ENCODE measurements at places on chromosomes 3 and 15.
A peak's percentile ranks its signal among the peaks of the same experiment; 100 is the strongest.

GRCh38 chr3:5197470-5198312, 10.2 kb downstream of the EDEM1 start:
- peak; percentile 84 for DNase-seq

- DNase-seq, result no peak
These were observed 474.6 kb upstream of the TPRG1 start for GRCh38 chr3:188697127-188697526.

GRCh38 chr3:20652231-20652986, 466.4 kb upstream of the SGO1 start:
- no peak for DNase-seq

DNA sequence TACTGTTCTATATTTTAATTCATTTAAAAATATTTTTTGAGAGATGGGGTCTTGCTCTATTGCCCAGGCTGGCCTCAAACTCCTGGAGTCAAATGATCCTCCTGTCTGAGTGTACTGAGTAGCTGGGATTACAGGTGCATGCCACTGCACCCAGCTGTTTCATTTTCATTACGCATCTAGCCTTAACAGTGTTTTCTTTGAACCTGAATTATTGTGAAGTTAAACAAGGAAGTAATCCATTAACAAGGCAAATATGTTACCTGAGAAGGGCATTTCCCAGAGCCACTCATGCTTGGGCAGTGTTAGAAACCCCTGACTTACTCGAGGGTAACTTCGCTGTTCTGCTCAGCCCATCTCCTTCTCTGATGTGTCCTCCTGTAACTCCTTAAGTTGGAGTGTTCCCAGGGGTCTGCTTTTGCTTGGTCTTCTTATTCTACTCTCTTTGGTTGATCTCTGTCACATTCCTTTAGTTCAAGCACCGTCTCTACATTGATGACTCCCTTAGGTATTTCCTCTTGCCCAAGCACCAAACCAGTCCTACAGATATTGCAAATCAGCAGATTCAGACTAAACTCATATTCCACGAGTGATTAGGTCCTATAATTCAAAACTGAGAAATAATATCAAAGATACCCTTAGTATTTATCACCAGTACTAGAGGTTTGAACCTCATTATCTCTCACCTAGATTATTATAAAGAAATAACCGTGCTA, 107.9 kb downstream of the STAC start:
- no peak for DNase-seq

DNA sequence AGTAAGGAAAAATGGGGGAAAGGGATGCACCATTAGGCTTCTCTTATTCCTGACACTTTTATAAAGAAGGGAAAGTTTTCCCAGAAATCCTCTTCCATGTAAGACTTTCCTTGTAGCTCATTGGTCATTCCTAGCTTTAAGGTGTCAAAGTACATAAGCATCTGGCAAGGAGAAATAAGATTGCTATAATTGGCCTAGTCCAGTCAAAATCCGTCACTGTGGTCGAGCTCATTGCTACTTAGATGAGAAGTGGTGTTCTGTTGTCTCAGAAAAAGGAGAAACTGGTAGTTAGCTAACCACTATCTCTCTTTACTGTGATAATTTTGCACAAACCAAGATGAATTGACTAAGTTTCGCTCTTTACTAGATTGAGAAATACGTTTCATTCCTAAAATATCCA, 370.1 kb downstream of the CNTN4 start:
- DNase-seq, result no peak

DNA sequence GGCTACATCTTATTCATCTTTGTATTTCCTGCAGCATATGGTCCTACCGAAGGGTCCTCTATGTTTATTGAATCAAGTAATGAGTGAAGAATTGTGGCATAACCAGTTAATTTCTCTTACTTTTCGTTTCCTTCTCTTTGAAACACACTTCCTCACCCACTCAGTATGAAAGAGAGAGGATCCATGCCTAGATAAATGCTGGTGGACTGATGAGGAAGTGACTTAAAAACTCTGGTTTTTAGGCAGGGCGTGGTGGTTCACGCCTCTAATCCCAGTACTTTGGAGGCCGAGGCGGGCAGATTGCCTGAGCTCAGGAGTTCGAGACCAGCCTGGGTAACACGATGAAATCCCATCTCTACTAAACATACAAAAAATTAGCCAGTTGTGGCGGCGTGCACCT, 2.2 kb upstream of the MB21D2 start:
- no peak for DNase-seq

- no peak for DNase-seq
These were observed 19.3 kb upstream of the TGM5 start for GRCh38 chr15:43286074-43286473.

- DNase-seq, result no peak
These were observed 527.9 kb upstream of the NAALADL2 start for GRCh38 chr3:174331095-174331800.

GRCh38 chr15:27235681-27236080, 264.7 kb downstream of the GABRG3 start:
- DNase-seq, result no peak

DNA sequence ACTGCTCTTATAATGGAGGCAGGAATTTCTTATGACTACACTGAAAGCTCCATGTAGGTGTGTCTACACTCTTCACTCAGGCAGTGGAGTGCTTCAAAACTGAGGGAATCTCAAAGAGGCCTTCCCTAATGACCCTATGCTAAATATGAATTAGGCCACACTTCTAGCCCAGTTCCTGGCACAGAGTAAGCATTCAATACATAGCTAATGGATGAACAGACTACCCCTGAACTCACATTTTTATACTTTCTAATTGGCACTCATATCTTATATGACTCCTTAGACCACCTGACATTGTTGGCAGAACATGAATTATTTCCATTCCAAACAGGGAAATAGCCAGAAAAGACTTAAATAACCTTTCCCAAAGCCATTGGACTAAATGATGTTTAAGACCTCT, 3.4 kb downstream of the RARRES1 start:
- DNase-seq, result no peak

DNA sequence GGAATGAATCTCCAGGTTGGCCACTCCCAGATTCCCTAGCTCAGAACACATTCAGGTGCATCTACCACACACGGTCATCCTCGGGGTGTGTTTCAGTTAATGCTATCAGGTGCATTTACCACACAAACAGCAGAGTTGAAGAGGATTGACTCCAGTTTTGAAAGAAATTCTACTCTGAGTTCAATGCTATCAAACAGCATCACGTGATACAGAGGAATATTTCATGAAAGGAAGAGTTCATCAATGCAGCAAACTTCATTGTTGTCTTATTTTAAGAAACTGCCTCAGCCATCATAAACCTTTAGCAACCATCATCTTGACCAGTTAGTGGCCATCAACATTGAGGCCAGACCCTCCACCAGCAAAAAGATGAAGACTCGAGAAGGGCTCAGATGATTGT, 22.6 kb upstream of the LRRN1 start:
- no peak for DNase-seq

DNA sequence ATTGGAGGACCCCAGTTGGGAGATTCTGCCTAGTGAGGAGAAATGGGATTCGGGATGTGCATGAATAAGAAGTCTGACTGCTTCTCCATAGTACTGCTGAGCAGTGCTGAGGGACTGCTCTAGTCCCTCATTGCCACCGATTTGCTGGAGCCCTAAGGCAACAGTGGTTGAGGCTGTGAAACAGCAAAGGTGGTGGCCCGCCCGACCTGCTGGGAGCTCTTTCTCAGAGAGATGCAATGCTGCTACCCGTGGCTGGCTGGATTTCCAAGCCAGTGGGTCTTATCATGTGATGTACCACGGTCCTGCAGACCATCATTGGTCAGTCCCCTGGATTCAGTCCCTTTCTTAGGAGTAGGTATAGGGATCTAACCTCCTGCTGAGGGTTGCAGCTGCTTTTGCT, 42.6 kb upstream of the GCSAM start:
- no peak for DNase-seq

DNA sequence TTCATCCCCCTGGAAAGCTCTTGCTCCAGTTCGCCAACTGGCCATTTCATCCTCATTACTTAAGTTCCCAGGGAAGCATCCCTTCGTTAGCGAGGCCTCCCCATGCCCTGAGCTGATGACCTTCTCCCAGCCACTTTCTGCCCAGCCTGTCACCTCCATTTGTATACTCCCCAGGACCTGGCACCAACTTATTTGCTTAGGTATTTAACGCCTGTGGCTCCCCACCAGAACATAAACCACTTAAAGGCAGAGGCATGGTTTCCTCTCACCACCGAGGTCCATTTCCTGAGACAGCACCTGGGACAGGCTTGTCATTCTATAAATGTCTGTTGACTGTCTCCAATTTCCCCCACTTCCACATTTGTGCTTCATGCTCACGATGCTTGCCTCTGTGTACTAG, 189.0 kb downstream of the ZNF621 start:
- DNase-seq, result no peak

GRCh38 chr3:34024447-34025240, 226.2 kb downstream of the PDCD6IP start:
- no peak for DNase-seq

DNA sequence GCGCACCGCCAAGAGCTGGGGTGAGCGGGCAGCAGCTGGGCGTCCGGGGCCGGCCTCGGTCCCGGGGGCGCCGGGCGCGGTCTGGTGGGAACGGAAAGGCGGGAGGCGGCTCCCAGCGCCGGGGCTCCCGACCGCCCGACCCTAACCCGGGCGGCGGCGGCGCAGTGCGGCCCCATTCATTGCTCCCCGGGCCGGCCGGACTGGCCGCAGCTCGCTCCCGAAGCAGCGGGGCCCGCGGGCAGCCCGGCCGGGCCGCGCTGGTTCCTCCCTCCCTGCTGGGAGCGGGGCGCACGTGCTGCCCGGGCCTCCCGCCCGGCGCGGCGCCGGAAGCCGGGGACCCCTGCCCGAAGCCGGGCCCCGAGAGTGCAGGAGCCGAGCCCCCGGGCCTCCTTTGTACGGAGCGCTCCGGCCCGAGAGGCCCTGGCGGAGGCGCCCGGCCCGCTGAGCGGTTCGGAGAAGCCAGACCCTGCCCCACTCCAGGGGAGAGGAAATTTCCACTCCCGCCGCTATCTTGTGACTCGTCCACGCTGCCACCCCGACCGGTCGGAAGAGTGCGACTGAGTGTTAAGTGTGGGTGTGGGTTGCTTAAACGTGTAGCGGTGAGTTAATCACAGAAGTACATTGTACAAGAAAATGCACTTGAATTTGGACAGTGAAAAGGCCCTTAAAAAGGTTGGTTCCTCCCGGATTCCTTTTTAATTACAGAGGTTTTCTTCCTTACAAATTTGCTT, 613 bp downstream of the ATP1B3 start:
- peak; percentile 76 for DNase-seq

DNA sequence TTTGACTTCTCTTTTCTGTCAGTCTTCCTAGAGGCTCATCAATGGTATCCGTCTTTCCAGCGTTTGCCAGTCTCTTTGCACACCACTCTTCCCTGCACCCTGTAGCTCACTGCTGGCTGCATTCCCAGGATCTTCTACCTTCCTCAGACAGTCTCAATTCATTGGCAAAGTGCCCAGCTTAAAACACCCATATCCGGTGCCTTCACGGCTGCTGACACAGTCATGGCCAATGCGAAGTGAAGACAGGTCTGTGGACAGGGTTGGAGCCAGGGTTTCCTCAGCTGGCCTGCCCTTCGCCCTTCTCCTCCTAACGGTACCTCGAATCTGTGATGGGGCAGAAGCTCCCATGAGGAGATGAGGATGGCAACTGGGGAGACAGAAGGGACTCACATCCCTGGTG, 36.1 kb downstream of the PTH1R start:
- no peak for DNase-seq

- no peak for DNase-seq
These were observed 589.2 kb downstream of the ROBO1 start for GRCh38 chr3:79178471-79179180.

DNA sequence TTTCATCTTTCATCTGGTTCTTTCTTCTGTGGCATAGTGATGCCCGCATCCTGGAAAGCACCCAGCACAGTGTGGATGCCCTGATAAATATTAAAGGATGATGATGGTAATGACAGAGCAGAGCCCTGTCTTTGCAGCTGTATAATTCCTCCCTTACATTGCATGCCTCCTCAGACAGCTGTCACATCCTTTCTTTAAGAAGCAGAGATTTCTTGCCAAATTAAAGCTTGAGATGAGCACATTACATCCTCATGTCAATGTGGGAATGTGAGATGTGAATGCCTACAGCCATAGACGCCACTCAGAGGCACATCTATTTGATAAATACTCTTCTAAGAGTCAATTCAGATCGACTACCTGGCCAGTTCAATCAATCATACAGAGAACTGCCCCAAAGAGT, 642.0 kb downstream of the ZNF385D start:
- DNase-seq, result no peak

- DNase-seq, result no peak
These were observed 62.4 kb upstream of the TNIK start for GRCh38 chr3:171522651-171523050.

DNA sequence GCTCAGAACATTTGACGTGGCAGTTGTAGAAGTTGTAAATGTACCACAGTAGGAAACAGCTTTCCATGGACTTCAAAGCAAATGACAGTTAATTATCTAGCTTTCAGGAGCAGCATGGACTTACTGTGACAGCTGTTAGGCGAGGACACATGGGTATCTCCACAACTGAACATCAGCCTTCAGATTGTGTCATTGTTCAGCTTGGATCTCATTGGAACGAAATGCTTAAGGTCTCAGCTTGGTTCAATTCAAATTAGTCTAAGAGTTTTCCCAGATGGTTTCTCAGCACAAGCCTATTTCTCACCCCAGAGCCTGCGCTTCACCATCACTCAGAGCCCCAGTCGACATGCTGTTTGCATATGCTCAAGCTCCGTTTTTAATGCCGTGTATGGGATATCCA, 21.1 kb upstream of the GYG1 start:
- DNase-seq, result no peak

GRCh38 chr3:9779075-9779593, 9.4 kb upstream of the CAMK1 start:
- no peak for DNase-seq

DNA sequence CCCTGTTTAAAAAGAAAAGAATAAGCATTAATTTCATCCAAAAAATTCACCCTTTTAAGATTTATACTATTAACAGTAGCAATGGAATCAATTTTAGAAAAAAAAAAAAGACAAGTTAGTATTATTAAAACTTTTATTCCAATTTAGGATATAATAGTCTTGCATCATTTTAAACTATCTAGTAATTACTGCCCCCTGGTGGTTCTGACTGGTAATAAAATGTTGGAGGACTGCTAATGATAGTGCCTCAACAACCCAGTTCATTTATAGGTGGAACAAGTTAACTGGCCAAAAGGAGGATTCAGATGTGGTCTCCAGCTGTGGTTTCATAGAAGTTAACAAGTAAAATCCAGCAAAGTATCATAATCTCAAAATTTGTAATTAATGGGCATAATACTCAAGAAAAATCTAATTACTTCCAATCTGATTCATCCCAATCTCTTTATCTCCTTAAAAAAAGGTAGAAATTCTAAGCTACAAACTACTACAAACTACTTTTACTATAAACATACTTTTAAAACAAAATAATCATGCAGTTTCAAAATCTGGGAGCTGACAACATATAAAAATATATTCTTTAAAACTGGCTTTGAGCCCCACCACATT, 30.7 kb upstream of the WDR49 start:
- peak; percentile 73 for DNase-seq

DNA sequence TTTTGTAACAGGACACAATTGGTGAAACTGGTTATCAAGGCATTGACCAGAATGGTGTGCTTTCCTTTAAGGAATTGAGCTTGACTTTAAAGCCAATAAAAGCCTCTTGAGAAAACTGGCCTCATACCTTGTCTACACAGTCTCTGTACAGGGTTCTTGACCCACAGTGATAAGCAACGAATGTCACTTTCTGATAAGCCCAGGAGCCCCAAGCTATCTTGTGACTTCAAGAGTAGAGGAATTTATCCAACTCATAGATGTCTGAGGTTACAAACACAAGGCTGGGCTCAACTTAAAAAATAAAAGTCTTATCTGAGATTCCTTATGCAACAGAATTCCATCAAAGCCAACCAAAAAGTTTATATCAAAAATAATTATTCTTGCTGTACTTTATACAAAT, 212.1 kb downstream of the GBE1 start:
- no peak for DNase-seq
